ENCODE measurements at places on chromosomes 6 and 20. TPM values are rescaled to one million over a fixed set of nuclear protein-coding genes. Genes with fewer than 3 reads are reported as not detected.

- no peak for DNase-seq
These were observed 24.1 kb upstream of the ARFGEF2 start for GRCh38 chr20:48897305-48898010.

GRCh38 chr6:4010689-4011090 lies 68.2 kb downstream of the FAM217A start:
- DNase-seq: no peak

- no peak for DNase-seq
These were observed 72.4 kb upstream of the BACH2 start for GRCh38 chr6:90369024-90369519.

GRCh38 chr20:58965270-58966064 lies 15.6 kb upstream of the NELFCD start:
- no peak for DNase-seq

DNA sequence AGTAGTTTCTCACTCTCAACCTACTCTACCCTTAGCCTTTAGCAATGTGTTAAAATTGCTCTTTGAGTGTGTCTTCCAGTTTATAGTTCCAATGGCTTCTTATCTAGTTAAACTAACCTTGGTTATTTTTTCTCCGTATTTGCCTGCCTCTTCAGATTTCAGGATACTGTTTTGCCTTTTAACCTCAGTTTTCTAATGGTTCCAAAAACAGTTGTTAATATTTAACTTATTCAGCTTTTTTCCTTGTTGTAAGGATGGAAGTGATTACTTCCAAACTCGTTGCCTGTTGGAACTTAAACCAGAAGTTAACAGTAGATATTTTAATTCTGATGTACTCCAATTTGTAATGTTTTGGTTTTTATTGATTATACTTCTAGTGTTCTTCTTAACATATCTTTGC lies 1574.9 kb downstream of the HACE1 start:
- no peak for DNase-seq

Gene PTCRA
- polyA plus RNA-seq: 2.9 TPM

GRCh38 chr6:169896826-169897456 lies 145.5 kb downstream of the ERMARD start:
- peak; percentile 59 for DNase-seq

GRCh38 chr6:148500402-148500801 lies 157.8 kb downstream of the SASH1 start:
- DNase-seq: no peak

Gene SEL1L2
- not detected for polyA plus RNA-seq

- no peak for DNase-seq
These were observed 645.6 kb downstream of the RNF144B start for GRCh38 chr6:19032591-19033295.

- no peak for DNase-seq
These were observed 636.7 kb downstream of the RFPL4B start for GRCh38 chr6:112983713-112984261.

Measured in spleen (tissue), 13 donors.